Activated CD4-positive, alpha-beta memory T cell treated with anti-CD3 and anti-CD28 coated beads for 36 hours (primary cell): ENCODE measurements at places on chromosomes 2 and 18. TPM values are rescaled to one million over a fixed set of nuclear protein-coding genes. Genes with fewer than 3 reads are reported as not detected.

GRCh38 chr2:69965756-69966445 is 4.5 kb upstream of the ASPRV1 start:
- peaks cover 6% of the 10 kb centered on the region for H3K4me1 ChIP-seq
- H3K27ac ChIP-seq = no peak overlapping the region
- no peak for DNase-seq

DNA sequence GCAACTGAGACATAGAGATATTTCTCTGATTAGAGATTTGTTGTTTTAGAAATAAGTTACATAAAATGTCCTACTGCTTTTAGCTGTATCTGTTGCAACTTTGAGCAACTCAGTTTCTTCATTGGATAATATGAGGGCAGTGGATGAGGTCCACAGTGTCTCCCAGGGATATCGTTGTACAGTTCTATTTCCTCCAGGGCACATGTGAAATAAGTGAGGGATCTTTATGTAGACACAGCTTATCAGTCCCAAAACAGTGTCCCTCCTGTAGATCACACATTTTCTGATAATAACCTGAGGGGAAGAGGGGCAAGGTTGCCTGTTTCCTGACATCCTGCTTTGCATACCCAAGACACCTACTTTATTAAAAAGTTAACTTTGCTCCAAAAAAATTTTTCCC is 1231.2 kb upstream of the ZEB2 start:
- DNase-seq = no peak
- no peak overlapping the region for H3K4me3 ChIP-seq
- no peaks in the 10 kb centered on the region for H3K4me1 ChIP-seq

The NRP2 gene
- 1.9 TPM for total RNA-seq

- peaks cover 4% of the 10 kb centered on the region for H3K4me1 ChIP-seq
- peaks cover 50% of the 10 kb centered on the region for H3K36me3 ChIP-seq
- no peak overlapping the region for H3K27ac ChIP-seq
- H3K4me3 ChIP-seq = no peak overlapping the region
- H3K27me3 ChIP-seq = no peaks in the 10 kb centered on the region
Observed at GRCh38 chr2:181485638-181485946, 28.4 kb downstream of the ITGA4 start.

GRCh38 chr2:197992482-197993133 is 188.2 kb downstream of the PLCL1 start:
- peaks cover 45% of the 10 kb centered on the region for H3K4me1 ChIP-seq
- H3K27me3 ChIP-seq = no peaks in the 10 kb centered on the region
- peaks cover 5% of the 10 kb centered on the region for H3K36me3 ChIP-seq
- H3K4me3 ChIP-seq = no peak overlapping the region
- no peak for DNase-seq
- no peak overlapping the region for H3K27ac ChIP-seq

The ZNF516 gene
- 4.8 TPM for total RNA-seq

The DNAJC5G gene
- not detected for total RNA-seq

- no peak overlapping the region for H3K4me3 ChIP-seq
- H3K4me1 ChIP-seq = peaks cover 18% of the 10 kb centered on the region
Observed at GRCh38 chr2:205133544-205133943, 548.8 kb upstream of the NRP2 start.

The TCF4 gene
- not detected for total RNA-seq

The OXER1 gene
- not detected for total RNA-seq

The UPP2 gene
- total RNA-seq = not detected

DNA sequence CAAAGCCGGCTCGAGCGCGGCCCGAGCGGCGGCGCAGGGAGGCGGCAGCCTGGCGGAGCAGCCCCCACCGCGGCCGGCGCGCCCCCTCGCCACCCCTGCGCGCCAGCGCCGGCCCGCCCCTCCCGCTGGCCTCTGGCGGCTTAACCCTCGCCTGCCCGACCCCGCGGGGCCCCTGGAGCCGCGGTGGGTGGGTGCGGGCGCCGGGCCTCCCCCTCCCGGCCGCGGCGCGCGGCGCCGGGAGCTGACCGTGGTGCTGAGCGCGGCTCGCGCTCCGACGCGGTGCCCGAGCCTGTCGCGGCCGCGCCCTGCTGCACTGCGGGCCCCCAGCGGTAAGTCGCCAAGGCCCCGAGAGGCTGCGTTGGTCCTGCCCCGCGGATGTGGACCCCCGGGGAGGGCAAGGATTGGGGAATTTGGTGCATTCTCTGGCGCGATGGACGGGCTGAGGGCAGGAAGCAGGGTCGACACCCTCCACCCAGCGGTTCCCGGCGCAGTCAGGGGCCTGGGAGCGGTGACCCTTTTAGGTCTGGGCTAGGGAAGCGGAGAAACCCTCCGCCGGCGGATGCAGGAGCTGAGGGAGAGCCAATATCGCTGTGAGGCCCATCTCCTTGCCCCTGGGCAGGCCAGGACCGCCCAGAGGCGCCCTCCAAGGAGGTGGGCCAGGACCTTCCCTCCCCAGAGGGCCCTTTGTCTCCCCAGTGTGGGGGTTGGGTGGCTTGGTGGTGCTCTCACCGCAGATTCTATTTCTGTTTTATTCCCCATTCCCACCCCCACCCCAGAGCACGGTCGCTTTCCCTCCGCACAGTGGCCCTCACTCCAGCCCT is 923 bp downstream of the AMER3 start:
- H3K4me3 ChIP-seq = no peak overlapping the region
- no peak overlapping the region for H3K27ac ChIP-seq
- peaks cover 44% of the 10 kb centered on the region for H3K27me3 ChIP-seq
- H3K4me1 ChIP-seq = peaks cover 7% of the 10 kb centered on the region

The TPO gene
- not detected for total RNA-seq

DNA sequence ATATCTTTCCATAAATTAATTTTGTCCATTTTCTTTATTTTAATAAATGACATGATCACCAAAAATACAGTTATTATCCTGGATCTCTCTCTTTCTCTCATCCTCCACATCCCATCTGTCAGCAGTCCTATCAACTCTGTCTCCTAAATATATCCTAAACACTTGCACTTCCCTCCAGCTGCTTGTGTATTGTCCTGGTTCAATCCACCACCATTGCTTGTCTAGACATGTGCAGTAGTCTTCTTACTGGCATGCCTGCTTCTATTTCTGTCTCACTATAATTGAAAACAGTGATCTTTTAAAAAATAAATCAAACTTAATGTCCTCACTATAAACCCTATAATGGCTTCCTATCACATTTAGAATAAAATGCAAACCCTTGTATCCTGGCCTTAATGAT is 2168.6 kb upstream of the PIK3C3 start:
- H3K27me3 ChIP-seq = no peaks in the 10 kb centered on the region
- no peak overlapping the region for H3K4me3 ChIP-seq
- no peaks in the 10 kb centered on the region for H3K4me1 ChIP-seq
- no peak overlapping the region for H3K27ac ChIP-seq
- no peaks in the 10 kb centered on the region for H3K36me3 ChIP-seq

- no peak overlapping the region for H3K4me3 ChIP-seq
- peaks cover 3% of the 10 kb centered on the region for H3K4me1 ChIP-seq
- H3K27ac ChIP-seq = no peak overlapping the region
- H3K27me3 ChIP-seq = peaks cover 3% of the 10 kb centered on the region
Observed at GRCh38 chr2:30708491-30709290, 98.6 kb downstream of the CAPN13 start.

DNA sequence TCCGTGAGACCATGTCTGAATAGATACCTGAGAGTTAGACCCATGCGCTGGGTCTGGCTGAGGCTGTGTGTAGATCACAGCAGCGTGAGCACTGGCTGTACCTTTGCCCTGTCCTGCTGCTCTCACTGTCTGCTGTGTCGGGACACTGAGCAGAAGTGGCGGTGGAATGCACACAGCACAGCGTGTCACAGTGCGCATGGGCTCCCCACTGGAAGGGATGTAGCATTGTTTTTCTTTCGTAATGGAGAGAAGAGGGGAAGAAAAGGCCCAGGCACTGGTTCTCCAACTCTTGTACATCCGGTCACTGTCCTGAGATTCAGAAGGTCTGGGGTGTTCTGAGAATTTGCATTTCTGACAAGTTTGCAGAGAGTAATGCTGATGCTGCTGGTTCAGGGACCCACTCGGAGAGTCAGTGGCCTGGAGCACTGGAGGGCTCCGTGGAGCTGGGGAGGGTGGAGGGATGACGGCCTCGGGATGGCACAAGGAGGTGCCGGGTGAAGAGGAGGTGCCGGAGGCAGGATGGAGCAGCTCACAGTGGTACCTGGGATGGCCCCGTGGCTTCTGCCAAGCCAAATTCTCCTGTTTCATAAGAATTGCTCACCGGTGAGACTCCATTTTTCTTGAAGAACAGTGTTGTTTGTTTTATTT is 252.8 kb downstream of the LDLRAD4 start:
- no peaks in the 10 kb centered on the region for H3K27me3 ChIP-seq
- DNase-seq = no peak
- peaks cover 35% of the 10 kb centered on the region for H3K4me1 ChIP-seq
- peaks cover 40% of the 10 kb centered on the region for H3K36me3 ChIP-seq

The CRACDL gene
- total RNA-seq = 0.12 TPM

- H3K4me1 ChIP-seq = no peaks in the 10 kb centered on the region
- no peak for DNase-seq
- H3K27ac ChIP-seq = no peak overlapping the region
- no peaks in the 10 kb centered on the region for H3K36me3 ChIP-seq
Observed at GRCh38 chr18:70578480-70578879, 289.6 kb downstream of the SOCS6 start.

The CNDP2 gene
- total RNA-seq = 144 TPM

The TAF1B gene
- total RNA-seq = 32.6 TPM

GRCh38 chr2:207107551-207107950 is 58.2 kb downstream of the KLF7 start:
- no peak for DNase-seq
- no peaks in the 10 kb centered on the region for H3K27me3 ChIP-seq
- H3K27ac ChIP-seq = no peak overlapping the region
- no peak overlapping the region for H3K4me3 ChIP-seq
- peaks cover 26% of the 10 kb centered on the region for H3K4me1 ChIP-seq
